NCI-H524 (cell line): ENCODE measurements at places on chromosomes 2 and 18.

DNA sequence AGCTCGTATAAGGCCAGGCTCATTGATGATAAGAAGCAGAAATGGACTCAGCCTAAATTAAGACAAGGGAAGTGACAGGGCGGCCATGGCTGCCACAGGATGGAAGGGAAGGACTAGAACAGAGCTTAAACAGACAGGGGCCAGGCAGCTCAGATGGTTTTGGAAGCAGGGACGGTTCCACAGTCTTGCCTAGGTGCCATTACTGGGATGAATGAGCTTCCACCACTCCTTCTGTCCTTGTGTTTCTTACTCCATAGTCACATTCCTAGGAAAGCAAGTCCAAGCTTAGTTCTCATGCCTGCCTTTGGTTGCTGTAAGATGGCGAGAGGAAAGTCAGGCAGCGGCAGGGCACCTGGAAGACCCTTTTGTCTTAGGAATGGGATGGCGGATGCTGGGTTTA lies 11.9 kb downstream of the GNLY start:
- DNase-seq, result no peak

- DNase-seq, result no peak
Measured at GRCh38 chr2:232420073-232420454, 13.4 kb downstream of the ALPG start.

DNA sequence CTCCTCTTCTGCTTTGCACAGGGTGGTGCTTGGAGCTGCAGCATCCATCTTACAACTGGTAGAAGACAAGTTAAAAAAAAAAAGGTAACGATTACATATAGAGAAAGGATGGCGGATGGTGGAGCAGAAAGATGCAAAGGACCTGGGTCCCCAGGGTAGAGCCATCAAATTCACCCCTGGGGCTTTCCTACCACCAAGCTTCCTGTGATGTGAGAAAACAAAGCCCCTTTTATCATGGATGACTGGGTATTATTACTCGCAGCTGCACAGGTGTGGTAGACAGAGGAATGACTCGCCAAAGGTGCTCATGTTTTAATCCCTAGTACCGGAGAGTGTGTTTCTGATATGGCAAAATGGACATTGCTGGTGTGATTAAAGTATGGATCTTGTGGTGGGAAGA lies 1.3 kb upstream of the ACOXL start:
- no peak for DNase-seq

GRCh38 chr2:100882645-100883613 lies 63.0 kb downstream of the NPAS2 start:
- DNase-seq, result no peak

DNA sequence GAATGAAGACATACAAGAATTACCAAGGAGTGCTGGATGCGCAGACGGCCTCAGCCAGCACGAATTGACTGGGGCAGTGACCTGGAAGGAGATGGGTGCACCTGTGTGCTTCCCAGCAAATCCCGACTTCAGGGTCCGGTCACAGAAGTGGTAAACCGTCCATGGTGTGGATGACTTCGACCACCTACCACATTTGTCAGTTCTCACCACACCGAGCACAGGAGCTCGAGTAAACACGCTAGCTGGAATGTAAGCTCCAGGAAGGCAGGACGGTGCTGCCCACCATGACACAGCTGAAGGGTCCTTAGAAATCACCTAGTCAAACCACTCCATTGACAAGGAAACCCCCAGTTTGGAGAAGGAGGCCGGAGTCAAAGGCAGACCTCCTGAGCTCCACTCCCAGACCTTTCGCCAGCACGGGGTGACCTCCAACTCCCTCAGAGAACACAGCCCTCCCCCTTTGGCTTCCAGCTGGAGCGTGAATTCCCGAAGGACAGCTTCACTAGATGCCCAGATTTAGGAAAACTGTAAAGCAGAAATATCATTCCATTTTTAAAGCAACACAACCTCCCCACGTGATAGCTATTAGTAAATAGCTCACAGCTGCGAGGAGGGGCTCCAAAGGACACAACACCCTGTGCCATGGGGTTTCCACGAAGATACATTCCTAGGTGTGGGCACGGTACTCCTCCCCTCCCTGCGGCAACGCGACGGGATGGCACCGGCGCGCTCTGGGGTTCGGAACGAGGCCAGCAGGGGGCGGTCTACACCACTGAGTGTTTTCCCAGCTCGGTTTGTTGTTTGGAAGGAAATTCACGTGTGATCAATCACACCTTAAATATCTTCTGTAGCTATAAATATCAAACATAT lies 34.1 kb upstream of the GNAL start:
- DNase-seq, result peak; percentile 40

DNA sequence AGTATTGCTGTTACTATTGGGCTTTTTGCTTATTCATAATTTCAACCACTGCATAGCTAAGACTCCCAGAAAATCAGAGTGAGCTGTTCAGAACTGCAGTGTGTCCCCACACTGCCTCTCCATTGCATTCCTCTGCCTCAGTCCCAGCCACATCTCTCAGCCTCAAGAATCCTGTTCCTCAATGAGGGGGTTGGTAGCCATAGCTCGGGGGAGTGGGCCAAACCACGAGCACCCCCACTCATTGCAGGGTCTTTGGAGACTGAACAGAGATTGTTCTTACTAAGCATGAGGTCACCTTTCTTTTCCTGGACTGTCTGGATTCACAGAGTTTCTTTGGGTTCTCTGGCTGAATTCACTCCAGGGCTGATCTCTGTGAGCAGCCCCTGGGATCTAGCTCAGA lies 161.1 kb downstream of the GFPT1 start:
- no peak for DNase-seq

- DNase-seq, result no peak
Measured at GRCh38 chr18:80108121-80108536, 933 bp upstream of the ADNP2 start.

GRCh38 chr18:47731276-47731675 lies 199.2 kb downstream of the SMAD2 start:
- no peak for DNase-seq

- no peak for DNase-seq
Measured at GRCh38 chr2:118442996-118443553, 354.8 kb downstream of the INSIG2 start.

DNA sequence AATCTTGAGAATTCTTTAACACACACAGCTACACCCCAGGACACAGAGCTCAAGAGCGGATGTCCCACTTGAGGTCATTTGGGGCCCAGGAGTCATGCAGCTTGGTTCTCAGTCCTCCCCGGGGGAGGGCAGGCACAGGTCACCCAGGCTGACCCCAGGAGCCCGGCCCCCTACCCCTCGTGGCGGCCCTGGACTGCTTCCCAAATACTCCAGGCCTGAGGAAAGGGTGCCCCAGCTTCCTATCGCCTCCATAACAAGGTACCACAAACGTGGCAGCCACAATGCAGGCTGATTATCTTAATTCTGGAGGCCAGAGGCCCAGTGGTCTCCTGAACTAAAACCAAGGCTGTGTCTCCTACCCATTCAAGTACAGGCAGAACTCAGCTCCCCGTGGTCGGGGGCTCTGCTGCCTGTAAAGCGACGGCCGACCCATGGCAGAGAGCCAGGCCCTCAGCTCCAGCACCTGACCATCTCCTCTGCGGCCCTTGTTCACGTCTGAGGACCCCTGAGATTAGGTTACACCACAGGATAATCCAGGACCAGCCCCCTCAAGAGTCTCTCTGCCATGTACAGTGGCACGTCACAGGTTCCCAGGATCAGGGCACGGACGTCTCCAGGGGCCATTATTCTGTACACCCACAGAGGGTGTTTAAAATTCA lies 10.5 kb downstream of the SLC66A2 start:
- DNase-seq, result no peak

- DNase-seq, result no peak
Measured at GRCh38 chr2:44056947-44057346, 61.2 kb upstream of the LRPPRC start.

GRCh38 chr2:127568128-127568527 lies 32.6 kb downstream of the MYO7B start:
- no peak for DNase-seq

GRCh38 chr2:171688129-171688465 lies 828 bp downstream of the DYNC1I2 start:
- no peak for DNase-seq

DNA sequence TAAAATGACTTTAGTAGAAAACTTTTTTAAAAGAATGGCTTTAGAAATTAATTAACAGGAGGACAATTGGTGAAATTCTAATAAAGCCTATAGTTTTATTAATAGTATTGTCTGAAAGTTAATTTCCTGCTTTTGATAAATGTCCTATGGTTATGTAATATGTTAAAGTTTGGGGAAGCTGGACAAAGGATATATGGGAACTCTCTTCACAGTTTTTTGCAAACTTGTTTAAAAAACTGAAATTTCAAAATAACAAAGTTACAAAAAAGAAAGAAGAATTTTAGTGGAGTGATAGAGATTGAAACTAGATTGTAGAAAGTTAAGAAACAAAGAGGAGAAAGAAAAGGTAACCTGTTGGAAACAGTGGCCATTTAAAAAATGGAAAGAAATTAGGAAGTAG lies 67.3 kb downstream of the SEMA4F start:
- no peak for DNase-seq

GRCh38 chr2:218071218-218071937 lies 2.3 kb downstream of the RUFY4 start:
- no peak for DNase-seq

DNA sequence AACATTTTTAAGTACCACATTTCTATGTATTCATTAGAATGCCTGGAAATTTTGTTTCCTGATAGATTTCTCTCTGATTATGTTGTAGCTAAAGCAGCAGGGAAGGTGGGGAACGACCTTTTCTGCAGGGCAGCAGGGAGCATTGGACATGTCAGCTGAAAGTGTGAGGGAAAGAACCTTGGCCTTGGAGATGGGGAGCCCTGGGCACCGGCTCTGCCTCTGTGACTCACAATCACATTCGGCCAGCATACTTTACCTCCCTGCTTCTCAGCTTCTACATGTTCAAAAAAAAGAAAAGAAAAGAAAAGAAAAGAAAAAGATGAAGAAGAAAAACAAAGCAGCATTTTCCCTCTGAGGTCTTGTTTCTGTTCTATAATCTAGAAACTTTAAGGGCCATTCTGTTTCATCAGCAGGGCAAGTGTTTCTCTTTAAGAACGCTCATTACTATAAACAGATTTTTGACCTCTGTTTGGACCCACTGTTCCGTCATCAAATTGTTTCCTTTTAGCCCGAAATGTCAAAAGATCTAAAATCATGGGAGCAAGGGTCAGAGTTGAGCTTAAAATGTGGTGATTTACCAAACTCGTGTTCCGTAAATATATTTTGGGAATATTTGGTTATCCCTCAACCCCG lies 27.9 kb downstream of the SETBP1 start:
- DNase-seq, result no peak

GRCh38 chr2:64681479-64681967 lies 27.8 kb upstream of the SERTAD2 start:
- no peak for DNase-seq

DNA sequence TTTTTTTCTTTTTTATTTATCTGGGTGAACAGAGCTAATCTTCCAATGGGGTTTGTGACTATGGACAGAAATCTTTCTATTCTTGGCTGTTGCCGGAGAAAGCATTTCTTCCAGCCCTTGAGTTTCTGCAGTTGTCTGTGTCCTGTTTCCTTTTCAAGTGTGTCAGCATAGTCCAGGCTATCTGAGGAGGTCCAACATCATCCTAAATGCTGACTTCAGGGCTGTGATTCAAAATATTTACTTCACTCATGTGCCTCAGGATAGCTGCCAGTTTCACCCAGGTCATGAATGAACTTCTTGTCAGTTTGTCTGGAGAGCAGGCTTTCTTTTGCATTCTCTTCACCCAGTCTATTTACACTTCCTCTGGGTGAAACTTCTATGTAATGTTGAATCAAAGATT lies 27.9 kb downstream of the ITGAV start:
- DNase-seq, result no peak

GRCh38 chr18:11290786-11291185 lies 141.4 kb upstream of the PIEZO2 start:
- DNase-seq, result no peak

DNA sequence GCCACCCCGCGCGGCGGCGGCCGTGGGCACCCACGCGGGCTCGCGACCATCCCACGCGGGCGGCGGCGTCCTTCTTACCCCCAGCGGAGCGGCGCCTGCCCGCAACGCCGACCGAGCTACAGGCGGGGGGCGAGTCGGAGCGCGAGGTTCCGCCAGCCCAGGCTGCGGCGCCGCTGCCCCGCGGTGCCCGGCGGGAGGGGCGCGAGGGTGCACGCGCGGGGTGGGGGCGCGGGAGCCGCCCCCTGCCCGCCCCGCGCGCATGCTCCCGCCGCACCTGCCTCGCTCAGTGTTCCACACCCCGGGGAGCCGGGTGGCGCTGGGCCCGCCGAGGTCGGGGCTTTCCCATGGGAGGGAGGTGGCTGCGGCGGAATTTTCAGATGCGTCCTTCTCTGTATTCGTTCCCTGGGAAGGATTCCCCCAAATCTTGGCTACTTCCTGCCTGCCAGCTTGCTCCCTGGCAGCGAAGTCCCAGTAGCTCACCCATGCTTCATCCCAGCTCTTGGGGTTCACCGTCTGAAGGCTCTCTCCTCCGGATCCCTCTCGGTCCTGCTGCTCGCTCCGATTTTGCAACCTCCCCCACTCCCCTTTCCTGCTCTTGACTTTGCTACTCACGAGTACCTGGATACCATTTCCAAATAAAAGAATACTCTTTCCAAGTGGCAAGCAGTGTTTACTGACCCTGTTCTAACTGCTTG lies at the start of gene L3MBTL4:
L3MBTL4 (minus strand) TSS at position 189 of the 695 bp plus-strand sequence. CDS start 103,286 bp downstream, outside the sequence.
- DNase-seq, result peak; percentile 55

DNA sequence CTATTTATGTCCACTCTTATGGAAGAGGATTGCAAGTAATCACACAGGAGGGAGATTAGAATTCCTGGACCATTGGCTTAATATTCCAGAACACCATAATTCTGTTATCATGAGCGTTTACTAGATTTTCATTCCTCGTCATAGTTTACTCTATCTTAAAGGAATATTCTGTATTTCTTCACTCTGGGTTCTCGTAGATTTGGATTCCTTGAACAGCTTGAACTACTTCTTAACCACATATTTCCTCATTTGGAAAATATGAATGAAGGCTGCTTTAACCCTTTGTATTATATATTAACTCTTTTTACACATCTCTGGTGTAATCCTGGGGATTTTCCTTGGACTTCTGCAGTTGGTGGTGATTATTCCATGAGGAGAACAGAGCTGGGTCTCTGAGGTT lies 46.3 kb upstream of the CCBE1 start:
- no peak for DNase-seq

- DNase-seq, result peak; percentile 50
Measured at GRCh38 chr2:236073246-236073645, 94.9 kb downstream of the GBX2 start.

DNA sequence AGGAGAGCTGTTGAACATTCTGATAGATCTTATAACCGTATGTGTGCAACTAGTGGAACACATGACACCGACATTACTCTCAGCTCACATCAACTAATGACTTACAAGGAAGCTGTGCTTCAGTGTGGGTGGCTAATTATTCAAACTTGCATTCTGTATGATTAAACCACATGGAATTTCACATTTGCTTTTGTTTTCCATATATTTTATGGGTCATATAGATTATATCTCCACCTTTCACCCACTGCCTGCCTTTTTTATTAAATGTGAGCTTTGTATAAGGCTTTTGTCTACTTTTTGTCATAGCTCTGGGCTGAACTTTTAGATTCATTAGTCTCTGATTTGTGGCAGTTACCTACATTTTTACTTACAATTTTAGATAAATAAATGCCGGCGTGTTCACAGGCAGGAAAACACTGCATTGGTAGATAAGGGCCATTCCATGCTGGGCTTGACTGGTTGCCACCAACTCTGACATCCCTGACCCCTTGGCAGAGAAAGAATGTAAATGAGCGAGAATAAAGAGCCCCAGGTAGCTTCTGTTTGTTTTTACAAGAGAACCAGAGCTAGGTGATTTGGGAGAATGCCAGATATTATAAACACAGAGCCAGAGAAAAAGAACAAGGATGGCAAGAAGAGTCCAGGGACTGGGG lies 35.7 kb downstream of the LYPD6 start:
- DNase-seq, result no peak
